ENCODE measurements at places on chromosomes 5 and 9.

- no peak for DNase-seq
Measured at GRCh38 chr9:36399980-36400331, at the start of gene RNF38. Gene RNF38 (minus strand): TSS chr9:36400269. CDS start chr9:36400108, 161 bp downstream.

GRCh38 chr5:83731638-83732037 lies 11.0 kb upstream of the HAPLN1 start:
- no peak for DNase-seq

DNA sequence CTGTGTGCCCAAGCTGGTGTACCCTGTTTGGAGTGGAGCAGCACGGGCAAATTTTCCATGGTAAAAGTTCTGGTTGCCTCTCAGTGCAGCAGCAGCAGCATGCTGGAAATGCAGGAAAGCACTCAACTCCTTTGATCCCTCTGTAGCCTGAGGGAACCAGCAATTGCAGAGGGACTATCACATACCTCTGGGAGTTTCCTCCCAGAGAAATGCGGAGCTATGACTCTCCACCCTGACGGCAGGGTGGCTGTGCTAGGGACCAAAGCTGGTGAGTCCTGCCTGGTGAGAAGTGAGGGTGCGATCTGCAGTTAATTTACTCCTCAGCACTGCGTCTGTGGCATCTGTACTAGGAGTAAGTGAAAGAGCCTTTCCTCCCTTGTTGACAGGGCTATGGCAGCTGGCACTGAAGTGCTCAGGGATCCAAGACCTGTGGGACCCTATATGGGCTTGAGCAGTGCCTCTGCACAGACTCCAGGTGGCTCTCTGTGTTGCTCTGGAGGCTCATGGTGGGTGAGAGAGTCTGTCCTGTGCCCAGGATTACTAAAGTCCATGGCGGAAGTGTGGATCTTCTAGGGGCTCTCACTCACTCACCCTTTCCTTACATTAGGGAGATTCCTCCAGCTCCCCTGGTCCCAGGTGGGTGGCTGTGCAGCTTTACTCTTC lies 601.2 kb upstream of the TYRP1 start:
- DNase-seq = no peak

DNA sequence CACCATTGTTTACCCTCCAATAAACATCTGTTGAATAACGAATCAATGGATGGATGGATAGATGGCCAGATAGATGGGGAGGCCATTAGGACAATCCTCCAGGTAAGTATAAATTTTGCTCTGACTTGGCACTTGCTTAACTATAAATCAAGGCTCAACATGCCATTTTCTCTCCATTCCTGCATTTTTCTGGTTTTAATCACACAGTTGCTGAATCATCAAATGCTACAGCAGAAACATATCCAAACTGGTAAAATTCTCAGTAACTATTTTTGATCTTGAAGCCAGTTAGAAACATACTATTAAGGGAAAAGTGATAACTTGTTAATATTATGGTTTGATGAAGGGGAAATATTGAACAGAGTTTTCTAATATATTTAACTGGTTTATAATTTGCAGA lies 71.5 kb upstream of the MTAP start:
- DNase-seq = no peak

DNA sequence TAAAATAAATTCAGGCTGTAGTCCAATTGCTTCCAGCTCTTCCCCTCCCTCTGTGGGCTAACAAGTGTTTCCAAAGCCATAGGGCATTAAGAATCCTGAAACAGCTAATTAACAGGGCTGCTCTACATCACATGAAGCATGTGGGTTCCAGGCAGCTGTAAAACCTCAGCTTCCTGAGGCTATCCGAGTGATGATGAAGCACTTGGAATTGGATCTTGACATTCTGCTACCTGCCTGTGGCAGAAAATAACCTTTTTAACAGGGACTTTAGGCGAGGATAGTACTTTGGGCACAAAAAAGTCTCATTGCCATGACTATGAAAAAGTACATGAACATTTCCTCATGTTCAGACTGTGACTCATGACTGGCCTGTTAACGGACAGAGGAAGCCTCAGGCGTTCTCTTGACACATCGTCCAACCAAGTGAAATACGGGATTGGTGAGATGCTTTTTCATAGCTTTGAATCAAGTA lies 107.2 kb downstream of the PDE4D start:
- DNase-seq = peak; percentile 75

GRCh38 chr9:87243602-87244001 lies 254.1 kb upstream of the DAPK1 start:
- DNase-seq = no peak

DNA sequence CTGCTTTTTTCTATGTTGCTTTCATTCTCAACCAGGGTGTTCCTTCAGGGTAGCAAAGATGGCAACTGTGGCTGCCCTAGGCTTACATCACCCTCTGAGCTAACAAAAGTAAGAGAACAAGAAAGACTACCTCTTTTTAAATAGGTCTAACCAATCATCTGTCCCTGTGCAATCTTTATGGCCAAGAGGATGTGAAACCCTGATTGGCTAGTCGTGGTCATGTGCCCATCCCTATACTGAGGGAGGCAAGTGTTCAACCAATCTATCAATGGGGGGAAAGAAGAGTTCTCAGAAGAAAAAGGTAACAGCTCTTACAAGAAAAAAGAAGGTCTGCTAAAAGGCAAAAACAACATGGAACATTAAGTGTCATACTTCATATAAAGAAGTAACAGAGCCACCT lies 11.7 kb upstream of the SNCAIP start:
- no peak for DNase-seq

- DNase-seq = no peak
Measured at GRCh38 chr5:80269991-80270438, 14.2 kb upstream of the SERINC5 start.

All from fibroblast of the conjunctiva (primary cell).